ENCODE measurements at places on chromosomes 7 and 10.

DNA sequence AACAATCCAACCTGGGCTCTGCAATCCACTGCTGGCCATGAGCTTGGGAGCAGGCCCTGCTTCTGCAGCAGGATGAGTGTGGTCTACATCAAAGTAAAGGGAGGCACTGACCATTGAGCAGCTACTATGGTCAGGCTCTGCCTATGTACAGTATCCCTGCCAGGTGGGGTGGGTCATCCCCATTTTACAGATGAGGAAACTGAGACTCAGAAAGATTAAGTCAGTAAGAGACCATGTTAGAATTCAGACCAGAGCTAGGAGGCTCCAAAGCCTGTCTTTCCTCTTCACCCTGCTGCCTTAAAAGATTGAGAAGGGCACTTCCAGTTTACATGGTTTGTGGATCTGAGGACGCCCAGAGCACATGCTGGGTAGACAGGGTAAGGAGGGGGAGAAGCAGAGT lies 27.1 kb upstream of the CDH23 start:
- DNase-seq: no peak

DNA sequence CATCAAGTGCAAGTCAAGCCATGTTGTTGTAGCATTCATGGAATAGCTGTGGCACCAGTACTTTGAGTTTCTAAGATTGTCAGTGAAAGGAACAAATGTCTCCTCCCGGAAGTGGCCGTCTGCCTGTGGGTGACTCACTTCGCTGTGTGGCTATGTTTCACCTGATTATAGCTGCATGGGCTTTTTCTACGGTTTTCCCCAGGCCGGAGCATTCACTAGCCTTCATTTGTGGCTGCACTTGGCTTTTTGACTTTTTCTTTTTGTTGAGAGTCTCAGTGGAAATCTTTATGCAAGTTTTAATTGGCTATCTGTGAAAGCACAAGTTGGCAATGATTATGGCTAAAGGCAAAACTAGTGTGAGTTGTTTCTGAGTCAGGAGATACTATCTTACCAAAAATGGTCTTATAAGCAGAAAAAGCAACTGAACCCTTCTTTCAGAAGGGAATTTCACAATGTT lies 35.0 kb downstream of the SRI start:
- DNase-seq: no peak

- no peak for DNase-seq
Observed at GRCh38 chr10:78905957-78906308, 162.8 kb upstream of the ZMIZ1 start.

DNA sequence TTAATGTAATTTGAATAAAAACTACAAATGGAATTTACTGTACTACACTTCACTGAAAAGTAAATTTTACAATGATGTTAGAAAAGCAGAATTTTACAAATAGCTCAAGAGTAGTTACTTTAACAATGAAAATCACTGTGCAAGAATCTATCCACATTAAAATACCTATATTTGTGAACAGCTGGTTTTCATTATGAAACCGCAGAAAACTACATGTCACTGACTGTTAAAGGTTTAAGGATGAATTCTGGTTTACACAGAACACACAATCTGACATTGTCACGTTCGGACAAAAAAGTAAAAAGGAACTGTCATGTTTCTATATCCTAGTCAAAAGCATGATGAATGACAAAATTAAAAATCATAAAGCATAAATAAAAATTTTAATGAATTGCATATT lies 415.3 kb upstream of the PRKCQ start:
- no peak for DNase-seq

- DNase-seq: no peak
Observed at GRCh38 chr10:17473228-17473950, 19.0 kb upstream of the ST8SIA6 start.

- DNase-seq: no peak
Observed at GRCh38 chr10:1402816-1403507, 334.4 kb downstream of the ADARB2 start.

- no peak for DNase-seq
Observed at GRCh38 chr10:131224106-131224505, 87.4 kb downstream of the TCERG1L start.

GRCh38 chr10:3402187-3402751 lies 229.7 kb upstream of the PITRM1 start:
- DNase-seq: no peak

- DNase-seq: no peak
Observed at GRCh38 chr10:118735294-118735693, 19.5 kb downstream of the CACUL1 start.

DNA sequence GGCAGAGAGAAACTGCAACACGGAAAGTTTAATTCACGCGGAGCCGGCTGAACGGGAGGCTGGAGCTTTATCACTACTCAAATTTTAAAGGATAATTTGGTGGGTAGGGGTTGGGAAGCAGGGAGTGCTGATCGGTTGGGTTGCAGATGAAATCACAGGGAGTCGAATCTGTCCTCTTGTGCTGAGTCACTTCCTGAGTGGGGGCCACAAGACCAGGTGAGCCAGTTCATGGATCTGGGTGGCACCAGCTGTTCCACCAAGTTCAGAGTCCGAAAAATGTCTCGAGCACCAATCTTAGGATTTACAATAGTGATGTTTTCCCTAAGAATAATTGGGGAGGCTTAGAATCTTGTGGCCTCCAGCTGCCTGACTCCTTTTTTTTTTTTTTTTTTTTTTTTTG lies 3.6 kb upstream of the PRAP1 start:
- DNase-seq: no peak
